CD4-positive, alpha-beta memory T cell (primary cell): ENCODE measurements at places on chromosomes 11 and 22. TPM values are rescaled to one million over a fixed set of nuclear protein-coding genes. Genes with fewer than 3 reads are reported as not detected.

CSRP3 gene
- not detected for total RNA-seq

LIF gene
- 0.58 TPM for total RNA-seq

TMEM41B gene
- 53.3 TPM for total RNA-seq

PNPLA5 gene
- total RNA-seq = not detected

PHLDB1 gene
- total RNA-seq = 3.0 TPM

RASSF10 gene
- total RNA-seq = not detected

KDM4E gene
- total RNA-seq = not detected

B3GAT1 gene
- 0.44 TPM for total RNA-seq

- no peak for DNase-seq
Observed at GRCh38 chr11:120192831-120193625, 17.8 kb upstream of the OAF start.

DNA sequence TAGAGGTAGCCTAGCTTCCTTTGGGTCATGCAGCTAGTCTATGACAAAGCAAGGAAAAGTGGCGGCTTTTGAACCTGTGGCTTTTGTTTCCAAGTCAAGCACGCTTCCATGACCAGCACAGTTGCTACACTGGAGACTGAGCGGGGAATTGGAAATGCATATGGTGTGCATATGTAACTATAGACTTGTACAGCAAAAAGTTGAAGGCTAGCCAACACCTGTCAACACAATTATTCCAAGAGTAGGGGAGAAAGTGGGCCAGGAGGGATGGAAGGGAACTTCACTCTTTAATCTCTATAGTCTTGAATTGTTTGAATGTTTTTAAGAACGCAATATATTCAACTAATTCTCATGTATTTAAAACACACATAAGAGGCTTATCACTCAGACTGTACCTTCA lies 218.5 kb upstream of the CADM1 start:
- no peak for DNase-seq

DNA sequence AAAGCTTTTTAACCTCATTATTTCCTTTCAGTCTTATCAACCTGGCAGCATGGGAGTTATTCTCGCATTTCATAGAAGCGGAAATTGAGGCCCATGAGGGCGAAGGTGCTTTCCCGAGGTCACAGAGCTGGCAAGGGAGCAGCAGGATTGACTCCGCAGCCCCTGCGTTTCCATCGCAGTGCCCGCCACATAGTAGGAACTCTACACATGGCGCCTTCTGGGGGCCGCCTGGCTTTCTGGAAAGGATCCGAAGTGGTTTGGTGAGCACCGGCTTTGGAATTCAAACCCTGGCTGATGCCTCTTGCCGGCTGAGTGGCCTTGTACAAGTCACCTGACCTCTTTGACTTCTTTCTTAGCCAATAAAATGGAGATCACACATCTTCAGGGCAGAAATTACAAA lies 93.4 kb downstream of the CEP164 start:
- no peak for DNase-seq

GRCh38 chr11:126029805-126030204 lies 32.9 kb downstream of the CDON start:
- DNase-seq = no peak

DNA sequence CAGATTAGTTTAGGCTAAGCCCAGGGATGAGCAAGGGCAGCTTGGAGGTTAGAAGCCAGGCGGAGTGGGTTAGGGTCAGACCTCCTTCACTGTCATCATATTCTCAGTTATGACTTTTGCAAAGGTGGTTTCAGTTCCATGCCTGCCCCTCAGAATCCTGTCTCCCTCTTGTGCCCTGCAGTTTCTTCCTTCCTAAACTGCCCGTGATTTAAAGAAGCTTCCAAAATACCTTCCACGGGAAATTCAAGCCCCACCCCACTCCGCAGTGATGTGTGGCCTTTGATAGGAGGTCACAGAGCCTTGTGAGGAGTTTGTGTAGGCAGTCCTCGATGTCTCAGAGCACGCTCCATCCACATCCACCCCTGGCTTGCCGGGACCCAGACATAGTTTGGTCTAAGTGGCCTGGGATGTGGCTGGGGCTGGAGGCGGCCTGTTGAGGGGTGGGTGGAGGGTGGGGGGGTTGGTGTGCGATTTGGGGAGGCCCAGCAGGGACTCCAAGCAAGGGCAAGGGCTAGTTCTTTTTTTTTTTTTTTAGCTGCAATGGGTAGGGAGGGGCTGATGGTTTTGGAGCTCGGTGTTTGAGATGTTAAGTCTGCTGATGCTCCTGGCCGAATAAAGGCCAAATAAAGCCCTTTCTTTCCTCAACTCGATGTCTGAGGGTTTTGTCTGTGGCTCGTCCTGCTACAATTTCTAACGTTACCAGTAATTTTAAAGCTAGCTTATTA lies 1.6 kb upstream of the IFITM1 start:
- peak; percentile 16 for DNase-seq

GRCh38 chr11:70437111-70437784 lies 38.9 kb downstream of the CTTN start:
- DNase-seq = no peak

DNA sequence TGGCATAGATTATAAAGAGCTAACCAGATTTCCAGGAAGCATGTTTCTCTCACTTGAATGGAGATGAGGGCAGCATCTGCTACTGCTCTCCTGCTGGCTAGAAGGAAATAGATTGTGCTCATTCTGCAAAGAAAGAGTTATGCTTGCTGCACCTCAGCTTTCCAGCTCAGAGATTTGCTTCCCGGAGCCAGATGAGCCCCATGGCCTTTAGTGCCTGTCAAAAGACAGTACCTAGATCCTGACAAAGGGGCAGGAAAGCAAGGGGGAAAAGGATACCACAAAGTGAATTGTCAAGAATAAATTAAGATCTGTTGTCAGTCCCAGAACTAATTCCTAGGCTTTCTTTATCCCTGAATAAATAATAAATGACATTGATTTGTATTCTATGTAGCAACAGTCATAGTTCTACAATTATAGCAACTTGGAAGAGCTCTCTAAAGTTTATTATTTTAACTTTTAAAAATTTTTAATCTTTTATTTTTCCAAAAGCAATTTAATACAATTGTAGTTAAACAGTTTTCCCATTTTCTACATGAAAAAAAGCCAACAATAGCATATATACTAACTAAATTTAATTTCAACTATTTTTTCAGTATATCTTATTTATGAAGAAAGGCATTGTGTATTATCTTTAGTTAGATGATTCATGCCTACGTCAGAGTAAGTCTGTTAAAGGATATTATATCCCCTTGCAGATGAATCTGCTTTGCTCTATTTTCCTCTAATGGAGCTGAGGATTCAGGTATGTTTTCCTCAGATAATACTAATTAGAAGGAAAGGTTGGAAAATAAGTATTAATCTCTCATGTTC lies 306.1 kb upstream of the DDI1 start:
- DNase-seq = no peak

DNA sequence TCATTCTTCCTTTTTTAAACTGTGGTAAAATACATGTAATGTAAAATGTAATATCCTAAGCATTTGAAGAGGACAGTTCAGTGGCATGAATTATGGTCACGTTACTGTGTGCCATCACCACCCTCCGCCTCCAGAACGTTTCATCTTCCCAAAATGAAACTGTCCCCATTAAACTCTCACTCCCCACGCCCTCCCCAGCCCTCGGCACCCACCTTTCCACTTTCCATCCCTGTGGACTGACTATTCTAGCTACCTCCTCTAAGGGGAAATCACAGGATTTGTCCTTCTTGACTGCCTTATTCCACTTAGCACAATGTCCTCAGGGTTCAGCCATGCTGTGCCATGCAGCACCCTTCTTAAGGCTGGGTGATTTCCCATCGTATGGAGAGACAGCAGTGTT lies 1509.5 kb downstream of the BRD1 start:
- no peak for DNase-seq

DNA sequence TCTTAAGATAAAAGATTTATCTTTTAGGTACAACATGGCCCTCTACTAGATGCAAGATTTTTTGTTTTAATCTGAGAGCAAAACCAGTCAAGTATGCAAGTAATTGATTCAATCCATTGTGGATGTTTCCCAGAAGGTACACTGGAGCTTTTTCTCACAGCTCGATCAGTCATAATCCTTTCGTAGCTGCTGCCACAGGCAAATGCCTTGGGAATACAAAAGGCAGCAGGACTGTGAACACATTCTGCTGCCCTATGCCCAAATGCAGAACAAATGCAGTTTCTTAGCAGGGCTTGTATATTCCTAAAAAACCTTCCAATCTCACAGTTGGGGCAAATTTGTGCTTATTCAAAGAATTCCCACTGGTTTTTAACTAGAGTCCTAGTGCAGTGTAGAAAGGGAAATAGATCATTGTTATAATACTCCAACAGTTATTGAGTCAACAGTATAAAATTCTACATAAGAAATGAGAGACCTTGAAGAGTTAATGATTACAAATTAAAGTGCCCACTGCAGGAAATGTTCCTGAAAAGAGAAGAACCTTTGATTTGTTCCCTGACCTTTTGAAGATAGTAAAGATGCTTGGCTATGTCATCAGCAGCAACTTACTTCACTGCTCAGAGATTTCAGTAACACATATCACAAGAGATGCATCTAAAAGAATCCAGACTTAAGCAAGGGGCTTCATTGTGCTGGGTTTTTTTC lies 14.1 kb downstream of the LPXN start:
- DNase-seq = no peak

GRCh38 chr11:133181066-133181465 lies 351.2 kb downstream of the OPCML start:
- DNase-seq = no peak

- no peak for DNase-seq
Observed at GRCh38 chr11:129012880-129013279, 70.2 kb upstream of the TP53AIP1 start.

- DNase-seq = no peak
Observed at GRCh38 chr11:123122341-123122740, 60.4 kb upstream of the HSPA8 start.

DNA sequence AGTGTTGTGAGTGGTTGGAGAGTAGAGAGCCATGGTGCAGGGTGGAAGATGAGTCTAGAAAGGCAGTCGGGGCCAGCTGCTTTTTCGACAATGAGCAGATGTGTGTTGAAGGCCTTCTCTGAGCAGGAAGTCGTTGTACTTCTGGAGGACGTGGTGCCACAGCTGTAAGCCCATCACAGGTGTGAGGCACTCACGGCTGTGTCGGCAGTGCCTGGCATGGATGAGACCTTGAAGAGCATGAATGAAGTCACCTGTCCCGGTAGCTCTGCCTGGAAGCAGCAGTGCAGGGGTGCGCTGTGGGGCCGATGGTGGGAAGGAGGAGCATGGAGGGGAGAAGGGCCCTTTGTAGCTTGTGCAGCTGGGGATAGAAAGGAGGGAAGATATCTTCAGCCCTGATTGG lies 165.2 kb downstream of the PKNOX2 start:
- DNase-seq = no peak

DNA sequence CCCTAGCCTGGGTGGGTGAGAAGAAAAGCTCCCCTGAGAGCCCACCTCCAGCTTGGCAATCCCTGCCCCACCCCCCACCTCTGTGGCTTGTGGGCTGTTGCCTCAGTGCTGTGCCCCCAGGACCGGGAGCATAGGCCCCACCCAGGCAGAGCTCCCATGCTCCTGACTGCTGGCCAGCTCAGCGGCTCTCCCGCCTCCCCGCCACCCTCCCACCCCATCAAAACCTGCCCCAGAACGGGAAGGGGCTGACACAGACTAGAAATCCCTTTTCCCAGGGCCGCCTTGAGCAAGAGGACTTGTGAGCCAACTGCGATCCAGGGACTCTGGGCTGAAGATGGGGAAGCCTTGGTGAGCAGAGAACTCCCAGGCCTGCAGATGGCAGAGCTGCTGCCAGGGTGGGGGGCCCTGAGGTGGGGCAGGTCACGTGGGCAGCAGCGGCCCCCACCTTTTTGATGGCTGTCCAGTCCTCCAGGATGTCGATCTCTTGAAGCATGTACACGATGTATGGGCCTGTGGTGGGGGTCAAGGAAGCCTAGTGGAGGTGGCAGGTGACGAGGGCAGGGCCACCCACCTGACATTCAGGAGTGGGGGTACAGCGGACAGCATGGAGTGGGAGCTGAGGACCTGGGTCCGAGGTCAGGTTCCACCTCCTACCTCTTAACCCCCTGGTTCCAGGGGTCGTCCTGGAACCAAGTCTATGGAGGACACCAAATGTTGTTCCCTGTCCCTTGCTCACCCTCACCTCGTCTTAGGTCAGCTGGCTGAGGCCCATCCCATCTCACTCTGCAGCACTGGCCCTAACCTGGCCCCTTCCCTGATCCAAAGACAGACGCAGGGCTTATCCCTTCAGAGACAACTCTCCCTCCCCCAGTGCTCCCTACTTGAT lies 2.3 kb upstream of the RIN1 start:
- DNase-seq = no peak

- DNase-seq = no peak
Observed at GRCh38 chr11:122772945-122773344, 65.4 kb upstream of the CRTAM start.

DNA sequence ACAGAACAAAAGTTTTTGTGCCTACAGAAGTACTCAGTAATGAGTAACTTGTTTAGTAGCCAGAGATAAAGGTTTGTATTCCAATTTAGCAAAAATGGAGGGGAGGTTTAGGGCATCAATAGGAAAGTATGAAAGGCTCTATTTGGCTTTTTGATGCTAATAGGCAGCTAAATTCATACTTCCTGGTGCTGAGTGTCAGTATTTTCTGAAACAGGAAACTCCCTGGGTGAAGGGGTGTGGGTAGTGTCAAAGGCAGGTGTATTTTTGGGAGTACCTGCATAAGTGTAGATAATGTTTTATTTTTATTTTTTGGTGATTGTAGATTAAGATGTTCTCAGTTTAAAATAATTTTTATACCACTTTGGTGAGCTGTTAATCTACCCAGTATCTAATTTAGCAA lies 29.3 kb upstream of the MMP7 start:
- DNase-seq = no peak

GRCh38 chr11:65852508-65853245 lies 5.3 kb downstream of the CFL1 start:
- no peak for DNase-seq

DNA sequence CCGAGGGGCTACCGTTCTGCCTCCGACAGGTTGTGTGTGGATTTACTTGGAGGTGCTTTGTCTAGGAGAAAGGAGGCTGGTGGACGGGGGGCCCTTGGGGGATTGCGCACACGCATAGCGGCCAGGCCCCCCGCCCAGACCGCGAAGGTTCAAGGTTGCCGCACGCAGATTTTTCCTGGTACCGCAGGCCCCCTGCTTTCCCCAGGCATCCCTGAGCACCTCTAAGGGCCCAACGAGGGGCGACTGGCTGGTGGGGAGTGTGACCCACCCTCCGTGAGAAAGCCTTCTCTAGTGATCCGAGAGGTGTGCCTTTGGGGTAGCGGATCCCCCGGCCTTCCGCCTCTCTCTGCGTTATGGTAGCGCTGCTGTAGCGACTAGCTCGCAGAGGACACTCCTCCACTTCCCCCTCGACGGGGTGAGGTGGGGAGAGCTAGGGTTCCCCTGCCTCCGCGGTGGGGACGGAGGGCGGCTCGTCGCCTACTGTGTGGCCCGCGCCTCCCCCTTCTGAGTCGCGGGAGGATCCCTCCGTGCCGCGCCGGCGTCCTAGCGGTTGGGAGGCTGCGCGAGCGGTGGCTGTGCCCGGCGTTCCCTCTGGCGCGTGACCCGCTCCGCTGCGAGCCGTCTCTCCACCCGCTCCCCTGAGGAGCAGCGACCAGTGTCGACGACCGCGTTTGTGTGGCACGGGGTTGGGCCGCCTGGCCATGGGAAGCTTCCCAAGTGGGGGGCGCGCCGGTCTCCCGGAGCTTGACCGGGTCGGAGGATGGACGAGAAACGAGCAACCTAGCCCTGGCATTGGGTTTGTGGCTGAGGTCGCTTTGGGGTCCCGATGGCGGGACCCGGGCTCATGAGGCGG lies 3900.0 kb upstream of the OR11H1 start:
- DNase-seq = no peak
